ENCODE measurements at places on chromosomes 16 and 17.

GRCh38 chr16:90008708-90009145 lies 10.5 kb downstream of the DBNDD1 start:
- no peak for DNase-seq

DNA sequence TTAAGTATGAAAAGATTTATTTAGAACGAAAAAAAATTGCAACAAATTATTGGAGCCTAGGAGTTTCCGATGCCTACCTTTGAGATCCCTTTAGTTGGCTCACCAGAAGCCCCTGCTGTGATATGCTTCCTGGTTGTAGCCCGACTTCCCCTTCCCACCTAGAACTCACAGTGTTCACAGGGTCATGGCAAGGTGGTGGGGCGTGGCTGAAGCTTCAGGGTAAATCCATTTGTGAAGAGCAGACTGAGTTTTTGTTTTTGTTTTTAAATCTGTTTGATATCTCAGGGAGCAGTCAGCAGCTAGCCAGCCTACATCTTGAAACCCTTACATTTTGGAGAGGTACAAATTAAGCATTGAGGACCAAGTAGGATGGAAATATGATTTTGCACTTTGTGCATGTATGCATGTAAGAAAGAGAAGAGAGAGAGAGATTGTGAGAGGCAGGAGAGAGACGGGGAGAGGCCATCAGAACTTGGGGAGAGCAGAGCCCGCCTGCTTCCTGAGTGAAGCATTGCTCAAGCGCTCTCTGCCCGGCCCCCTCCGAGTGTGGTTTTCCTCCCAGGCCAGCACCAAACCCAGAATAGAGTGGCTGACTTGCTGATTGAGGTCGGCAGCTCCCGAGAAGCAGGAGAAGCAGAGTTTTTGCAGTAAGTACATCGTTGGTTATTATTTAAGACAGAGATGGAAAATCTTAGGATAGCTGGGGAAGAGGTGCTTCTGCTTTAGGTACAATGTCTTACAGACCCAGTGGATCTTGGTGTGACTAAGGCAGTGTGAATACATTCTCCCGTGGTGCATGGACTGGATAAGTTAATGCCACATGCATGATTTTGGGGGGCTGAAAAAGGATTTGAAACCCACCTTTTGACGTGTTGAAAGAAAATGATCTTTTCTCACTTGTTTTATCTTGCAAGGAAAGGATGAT lies 64.2 kb downstream of the SPECC1 start:
- no peak for DNase-seq

DNA sequence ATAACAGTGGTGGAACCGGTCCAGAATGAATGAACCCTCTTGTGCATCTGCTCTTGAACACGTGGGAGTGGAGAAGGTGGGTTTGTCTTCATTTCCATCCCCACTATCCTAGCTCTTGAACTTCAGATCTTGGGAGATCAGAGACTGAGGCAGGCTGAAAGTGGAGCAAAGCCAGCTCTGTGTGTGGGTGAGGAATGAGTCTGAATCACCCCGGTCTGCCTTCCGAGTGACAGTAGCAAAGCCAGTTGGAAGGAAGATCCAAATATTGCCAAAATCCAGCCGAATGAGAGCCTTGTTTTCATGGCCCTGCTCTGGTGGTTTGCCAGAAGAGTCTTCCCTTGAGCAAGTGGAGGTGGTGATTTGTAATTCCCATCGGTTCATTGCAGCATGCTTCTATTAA lies 29.0 kb upstream of the ASIC2 start:
- no peak for DNase-seq

DNA sequence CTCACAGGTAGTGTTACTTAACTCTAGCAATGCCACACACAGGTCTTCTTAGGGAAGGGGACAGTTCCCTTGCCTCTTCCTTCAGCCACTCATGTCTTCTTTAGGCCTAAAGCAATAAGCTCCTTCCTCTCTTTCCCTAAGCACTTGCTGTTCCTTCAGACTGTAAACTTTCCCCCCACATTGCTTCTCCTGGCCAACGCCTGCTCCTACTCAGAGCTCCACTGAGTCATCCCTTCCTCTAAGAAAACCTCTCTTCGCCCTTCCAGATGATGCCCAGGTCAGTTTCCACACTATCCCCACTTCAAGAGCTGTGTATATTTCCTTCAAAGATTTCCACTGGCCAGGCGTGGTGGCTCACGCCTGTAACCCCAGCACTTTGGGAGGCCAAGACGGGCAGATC lies 12.5 kb upstream of the EPOP start:
- DNase-seq = no peak

DNA sequence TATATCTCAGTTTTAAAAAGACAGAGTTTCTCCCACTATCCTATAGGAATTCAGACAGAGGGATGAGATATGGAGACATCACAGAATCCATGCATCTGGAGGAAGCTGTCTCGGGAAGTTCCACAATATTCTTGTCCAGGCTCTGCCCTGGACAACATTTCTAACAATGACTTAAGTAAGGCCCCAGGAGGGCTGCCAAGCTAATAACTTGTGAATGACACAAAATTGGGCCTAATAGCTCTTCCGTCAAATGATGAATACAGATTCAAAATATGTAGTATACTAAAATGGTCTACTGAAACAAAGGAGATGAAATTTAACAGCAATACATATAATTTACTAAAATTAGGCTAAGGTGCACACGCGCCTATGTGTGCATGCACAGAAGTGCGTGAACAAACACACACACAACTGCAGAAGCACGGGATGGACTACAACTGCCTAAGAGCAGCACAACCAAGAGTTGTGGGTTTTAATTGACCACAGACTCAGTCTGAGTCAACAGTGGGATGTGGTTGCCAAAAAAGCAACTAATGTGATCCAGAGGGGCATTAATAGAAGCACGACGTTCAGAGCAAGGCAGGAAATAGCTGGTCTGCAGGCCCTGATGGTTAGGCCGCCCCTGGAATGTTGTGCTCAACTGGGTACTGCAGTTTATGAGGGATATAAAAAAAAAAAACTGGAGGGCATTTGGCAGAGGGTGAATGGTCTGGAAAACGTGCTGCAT lies 26.3 kb upstream of the HS3ST2 start:
- no peak for DNase-seq

- peak; percentile 18 for DNase-seq
Observed at GRCh38 chr17:11240041-11240840, 772 bp upstream of the SHISA6 start.

- DNase-seq = no peak
Observed at GRCh38 chr17:72470734-72471133, 349.9 kb downstream of the SOX9 start.

GRCh38 chr17:68453991-68454665 lies 3.2 kb downstream of the WIPI1 start:
- DNase-seq = no peak

- no peak for DNase-seq
Observed at GRCh38 chr17:14605267-14605599, 304.4 kb downstream of the HS3ST3B1 start.

- DNase-seq = no peak
Observed at GRCh38 chr17:74860229-74860871, 665 bp upstream of the GRIN2C start.

- no peak for DNase-seq
Observed at GRCh38 chr16:31268891-31269290, 9.1 kb downstream of the ITGAM start.

DNA sequence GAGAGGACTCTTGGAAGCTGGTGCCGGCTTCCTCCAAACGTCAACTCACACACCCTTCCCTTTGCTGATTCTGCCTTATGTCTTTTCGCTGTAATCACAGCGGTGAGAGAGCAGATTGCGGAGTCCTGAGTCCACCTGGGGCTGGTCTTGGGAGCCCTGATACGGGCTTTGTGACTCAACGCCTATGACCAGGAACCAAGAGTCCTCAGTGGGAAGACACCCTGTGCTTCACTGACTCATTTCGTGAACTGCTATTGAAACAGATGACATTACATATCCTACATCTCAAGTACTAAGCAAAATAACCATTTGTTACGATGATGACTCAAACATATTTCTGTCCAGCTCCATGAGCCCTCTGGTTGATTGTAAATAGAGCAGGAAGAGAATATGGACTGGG lies 90.7 kb upstream of the CREBBP start:
- DNase-seq = no peak

DNA sequence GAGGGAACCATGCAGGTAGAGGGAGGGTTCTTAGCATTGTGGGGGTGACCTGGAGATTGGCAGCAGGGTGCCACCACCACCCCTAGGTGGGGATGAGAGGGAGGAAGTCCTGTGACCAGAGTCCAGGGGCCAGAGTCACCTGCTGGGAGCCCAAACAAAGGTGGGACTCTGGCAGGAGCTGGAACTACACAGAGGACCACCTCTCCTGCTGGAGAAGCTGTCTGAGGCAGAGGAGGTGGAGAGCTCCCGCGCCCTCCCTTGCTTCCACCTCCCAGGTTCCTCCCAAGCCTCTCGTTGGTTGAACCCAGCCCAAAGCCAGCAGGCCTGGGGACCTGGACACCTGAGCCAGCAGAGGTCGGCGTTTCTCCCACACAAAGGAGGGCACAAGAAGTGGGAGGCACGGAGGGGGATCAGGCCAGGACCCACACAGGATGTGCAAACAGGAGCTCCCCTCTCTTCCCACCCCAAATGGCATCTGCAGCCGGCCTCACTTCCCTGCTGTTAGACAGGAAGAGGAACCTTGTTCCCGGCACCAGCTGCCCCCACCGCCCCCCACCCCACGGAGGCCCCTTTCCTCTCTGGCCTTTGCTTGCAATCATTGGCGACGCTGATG lies 154.6 kb downstream of the SEC14L1 start:
- no peak for DNase-seq

- no peak for DNase-seq
Observed at GRCh38 chr17:46181940-46182339, 11.3 kb downstream of the KANSL1 start.

GRCh38 chr17:42174126-42174783 lies 6.7 kb downstream of the KCNH4 start:
- peak; percentile 37 for DNase-seq

GRCh38 chr17:14805348-14805747 lies 459.8 kb downstream of the PMP22 start:
- DNase-seq = no peak

GRCh38 chr16:69823831-69824563 lies 61.9 kb downstream of the WWP2 start:
- DNase-seq = no peak

- no peak for DNase-seq
Observed at GRCh38 chr16:20865420-20866131, 34.6 kb downstream of the DCUN1D3 start.

GRCh38 chr17:42527932-42528331 lies 8.1 kb upstream of the NAGLU start:
- no peak for DNase-seq

DNA sequence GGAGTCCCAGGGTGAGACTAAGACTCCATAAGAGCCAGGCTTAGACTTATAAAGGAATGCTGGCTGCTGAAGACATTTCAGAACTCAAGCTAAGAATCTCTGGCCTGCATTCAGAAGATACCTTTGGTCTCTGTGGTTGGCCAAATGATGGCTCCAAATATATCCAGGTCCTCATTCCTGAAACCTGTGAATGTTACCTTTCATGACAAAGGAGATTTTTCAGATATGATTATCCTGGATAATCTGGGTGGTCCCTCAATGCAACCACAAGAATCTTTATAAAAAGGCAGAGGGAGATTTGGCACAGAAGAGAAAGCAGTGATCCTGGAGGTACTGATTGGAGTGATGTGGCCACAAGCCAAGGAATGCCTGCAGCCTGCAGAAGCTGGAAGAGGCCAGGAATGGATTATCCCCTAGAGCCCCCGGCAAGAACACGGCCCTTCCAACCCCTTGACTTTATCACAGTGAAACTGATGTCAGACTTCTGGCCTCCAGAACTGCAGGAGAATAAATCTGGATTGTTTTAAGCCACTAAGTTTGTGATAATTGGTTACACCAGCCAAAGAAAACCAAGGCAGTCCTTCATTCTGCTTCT lies 253.3 kb downstream of the SLC39A11 start:
- no peak for DNase-seq

GRCh38 chr17:83161298-83162034 lies 82.1 kb downstream of the METRNL start:
- DNase-seq = no peak

GRCh38 chr16:77214411-77215138 lies 15.4 kb downstream of the SYCE1L start:
- DNase-seq = no peak

DNA sequence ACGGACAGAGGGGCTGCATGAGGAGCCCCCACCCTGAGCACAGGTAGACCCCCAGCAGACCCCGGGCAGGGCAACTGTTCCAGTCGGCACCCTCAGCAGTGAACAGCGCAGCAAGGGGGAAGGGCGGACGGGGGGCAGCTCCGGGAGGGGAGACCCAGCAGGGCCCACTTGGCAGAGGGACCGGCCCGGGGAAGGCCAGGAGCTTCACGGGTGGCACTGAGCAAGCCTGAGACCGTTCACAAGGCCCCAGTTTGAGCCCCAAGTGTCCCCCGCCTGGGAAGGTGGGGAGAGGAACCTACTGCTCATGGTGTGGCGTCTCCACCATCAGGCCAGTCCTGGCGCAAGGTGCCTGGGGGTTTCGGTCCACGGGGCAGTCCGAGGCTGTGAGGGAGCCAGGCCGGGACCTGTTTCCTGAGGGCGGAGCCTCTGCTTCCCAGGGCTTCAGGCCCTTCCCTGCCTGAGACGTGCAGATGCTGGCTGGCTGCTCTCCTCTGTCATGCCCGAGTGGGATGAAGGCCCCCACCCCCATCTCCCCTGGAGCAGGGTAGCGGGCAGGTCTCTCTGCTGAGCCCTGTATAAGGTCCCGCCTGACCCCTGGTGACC lies 54.4 kb upstream of the GNG13 start:
- no peak for DNase-seq

DNA sequence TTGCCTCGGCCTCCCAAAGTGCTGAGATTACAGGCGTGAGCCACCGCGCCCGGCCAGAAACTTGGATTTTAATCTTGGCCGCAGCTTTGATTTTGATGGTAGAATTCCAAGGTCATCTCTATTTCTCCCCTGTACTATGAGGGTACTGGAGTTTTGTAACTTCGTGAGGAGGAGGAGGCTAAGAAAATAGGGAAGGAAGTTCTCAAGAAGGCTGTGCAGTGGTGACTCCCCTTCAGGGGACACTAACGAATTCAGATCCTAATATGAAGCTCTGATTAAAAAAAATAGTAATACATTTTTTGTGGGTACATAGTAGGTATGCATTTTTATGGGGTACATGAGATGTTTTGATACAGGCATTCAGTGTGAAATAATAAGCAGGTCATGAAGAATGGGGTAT lies 55.9 kb downstream of the LDHD start:
- no peak for DNase-seq

- DNase-seq = no peak
Observed at GRCh38 chr16:79271583-79271982, 329.0 kb downstream of the MAF start.

GRCh38 chr16:57299009-57299718 lies 14.7 kb upstream of the PLLP start:
- DNase-seq = no peak

Data from nucleus accumbens (tissue), 56 donors.